ENCODE measurements at places on chromosomes 12 and 14.

DNA sequence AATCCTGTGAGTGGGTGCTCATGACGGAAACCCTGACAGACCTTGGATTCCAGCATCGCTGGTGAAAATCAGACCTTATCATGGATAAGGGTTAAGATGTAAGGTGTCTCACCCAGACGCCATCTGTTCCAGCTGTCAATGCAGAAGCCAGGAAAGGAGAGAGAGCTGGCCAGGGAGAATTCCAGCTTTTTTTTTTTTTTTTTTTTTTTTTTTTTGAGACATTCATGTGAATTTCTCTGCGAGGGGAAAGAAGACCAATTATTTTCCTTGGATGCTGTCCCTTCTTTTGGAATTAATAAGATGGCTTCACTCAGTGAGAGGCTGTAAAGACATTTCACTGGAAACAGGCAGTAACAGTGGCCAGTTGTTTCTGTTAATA, 1.8 kb downstream of the TRAF3 start:
- DNase-seq, result no peak

DNA sequence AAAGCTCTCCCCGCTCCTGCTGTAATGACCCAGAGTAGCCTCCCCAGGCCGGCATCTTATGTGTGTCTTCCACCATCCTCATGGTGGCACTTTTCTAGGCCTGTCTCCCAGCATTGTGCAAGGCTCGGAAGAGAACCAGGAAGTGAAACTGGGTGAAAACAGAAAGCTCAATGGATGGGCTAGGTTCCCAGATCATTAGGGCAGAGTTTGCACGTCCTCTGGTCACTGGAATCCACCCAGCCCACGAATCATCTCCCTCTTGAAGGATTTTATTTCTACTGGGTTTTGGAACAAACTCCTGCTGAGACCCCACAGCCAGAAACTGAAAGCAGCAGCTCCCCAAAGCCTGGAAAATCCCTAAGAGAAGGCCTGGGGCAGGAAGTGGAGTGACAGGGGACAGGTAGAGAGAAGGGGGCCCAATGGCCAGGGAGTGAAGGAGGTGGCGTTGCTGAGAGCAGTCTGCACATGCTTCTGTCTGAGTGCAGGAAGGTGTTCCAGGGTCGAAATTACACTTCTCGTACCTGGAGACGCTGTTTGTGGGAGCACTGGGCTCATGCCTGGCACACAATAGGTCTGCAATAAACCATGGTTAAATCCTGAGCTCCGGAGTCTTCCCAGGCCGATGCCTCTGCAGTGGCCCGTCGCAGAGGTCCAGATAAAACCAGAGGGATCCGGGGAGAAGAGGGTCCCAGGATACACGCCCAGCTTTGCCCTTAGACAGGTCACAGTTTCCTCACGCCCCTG, 15.6 kb downstream of the ACVRL1 start:
- no peak for DNase-seq

DNA sequence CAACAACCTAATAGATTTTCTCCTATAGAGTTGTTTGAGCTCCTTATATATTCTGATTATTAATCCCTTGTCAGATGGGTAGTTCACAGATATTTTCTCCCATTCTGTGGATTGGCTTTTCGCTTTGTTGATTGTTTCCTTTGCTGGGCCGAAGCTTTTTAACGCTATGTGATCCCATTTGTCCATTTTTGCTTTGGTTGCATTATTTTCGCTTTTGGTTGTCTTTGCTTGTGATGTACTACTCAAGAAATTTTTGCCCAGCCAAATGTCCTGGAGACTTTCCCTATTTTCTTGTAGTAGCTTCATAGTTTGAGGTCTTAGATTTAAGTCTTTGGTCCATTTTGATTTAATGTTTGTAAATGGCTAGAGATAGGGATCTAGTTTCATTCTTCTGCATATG, 258.4 kb upstream of the FAR2 start:
- no peak for DNase-seq

DNA sequence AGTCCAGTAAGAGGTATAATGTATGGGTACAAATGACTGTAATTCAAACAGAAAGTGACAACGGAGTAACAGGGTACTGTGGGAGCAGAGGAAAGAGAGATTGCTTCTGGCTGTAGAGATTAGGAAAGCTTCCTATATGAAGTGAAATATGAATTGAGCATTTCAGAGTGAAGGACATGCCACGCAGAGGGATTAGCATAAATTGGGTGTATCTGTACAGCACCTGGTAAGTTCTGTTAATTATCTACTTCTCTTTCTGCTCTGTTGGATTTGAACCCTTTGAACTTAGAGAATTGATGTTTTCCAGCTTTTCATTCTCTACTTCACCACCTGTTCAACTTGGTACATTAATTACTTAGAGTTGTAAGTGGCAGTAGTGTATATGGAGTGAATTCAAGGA, 8.8 kb downstream of the STK38L start:
- DNase-seq, result no peak

GRCh38 chr14:51129130-51129529, 34.2 kb upstream of the TRIM9 start:
- no peak for DNase-seq

DNA sequence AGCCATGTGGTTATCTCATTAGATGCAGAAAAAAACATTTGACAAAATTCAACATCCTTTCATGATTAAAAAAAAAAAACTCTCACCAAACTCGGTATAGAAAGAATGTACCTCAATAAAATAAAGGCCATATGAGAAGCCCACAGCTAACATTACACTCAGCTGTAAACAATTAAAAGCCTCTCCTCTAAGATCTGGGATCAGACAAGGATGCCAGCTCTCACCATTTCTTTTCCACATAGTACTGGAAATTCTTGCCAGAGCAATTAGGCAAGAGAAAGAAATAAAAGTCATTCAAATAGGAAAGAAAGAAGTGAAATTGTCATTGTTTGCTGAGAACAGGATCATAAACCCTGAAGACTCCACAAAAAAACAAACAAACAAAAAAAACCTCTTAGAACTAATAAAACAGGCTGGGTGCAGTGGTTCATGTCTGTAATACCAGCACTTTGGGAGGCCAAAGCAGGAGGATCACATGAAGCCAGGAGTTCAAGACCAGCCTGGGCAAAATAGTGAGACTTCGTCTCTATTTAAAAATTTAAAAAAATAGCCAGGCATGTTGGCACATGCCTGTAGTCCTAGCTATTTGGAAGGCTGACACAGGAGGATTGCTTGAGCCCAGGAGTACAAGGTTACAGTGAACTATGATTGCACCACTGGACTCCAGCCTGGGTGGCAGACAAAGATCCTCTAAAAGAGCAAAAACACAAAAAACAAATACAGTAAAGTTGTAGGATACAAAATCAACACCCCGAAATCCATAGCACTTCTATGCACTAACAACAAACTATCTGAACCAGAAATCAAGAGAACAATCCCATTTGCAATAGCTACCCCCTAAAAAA, 114.4 kb downstream of the FOXA1 start:
- no peak for DNase-seq

- DNase-seq, result no peak
These were observed 440.2 kb downstream of the ATP23 start for GRCh38 chr12:58381546-58381945.

DNA sequence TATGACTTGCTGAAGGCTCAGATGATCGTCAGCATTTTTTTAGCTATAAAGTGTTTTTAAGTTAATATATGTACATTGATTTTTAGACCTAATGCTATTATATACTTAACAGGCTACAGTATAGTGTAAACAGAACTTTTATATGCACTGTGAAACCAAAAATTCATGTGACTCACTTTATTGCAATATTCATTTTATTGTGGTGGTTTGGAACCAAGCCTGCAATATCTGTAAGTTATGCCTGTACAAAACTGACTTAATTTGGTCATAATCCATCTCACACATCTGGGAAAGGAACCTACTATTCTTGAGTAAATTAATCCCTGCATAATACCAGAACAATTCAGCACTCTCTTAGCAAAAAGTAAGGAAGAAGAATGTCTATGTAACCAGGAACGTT, 390.7 kb downstream of the SYT1 start:
- DNase-seq, result no peak

DNA sequence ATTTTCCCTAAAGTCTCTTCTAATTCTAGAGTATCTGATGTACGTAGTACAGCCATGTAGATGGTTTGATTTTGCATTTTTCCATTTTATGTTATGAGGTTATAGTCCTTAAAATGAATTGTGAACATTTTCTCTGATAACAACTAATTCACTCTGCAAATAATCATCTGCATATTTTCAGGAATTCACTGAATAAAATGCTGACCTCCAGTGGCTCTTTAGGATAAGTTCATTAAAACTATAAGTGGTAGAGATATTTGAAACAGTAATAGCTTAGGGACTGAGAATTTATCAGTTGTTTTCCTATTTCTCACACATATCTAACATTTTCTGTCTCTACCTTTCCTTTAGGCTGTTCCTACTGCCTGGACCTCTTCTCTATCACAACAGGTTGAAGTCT, 4.4 kb downstream of the MSRB3 start:
- no peak for DNase-seq

DNA sequence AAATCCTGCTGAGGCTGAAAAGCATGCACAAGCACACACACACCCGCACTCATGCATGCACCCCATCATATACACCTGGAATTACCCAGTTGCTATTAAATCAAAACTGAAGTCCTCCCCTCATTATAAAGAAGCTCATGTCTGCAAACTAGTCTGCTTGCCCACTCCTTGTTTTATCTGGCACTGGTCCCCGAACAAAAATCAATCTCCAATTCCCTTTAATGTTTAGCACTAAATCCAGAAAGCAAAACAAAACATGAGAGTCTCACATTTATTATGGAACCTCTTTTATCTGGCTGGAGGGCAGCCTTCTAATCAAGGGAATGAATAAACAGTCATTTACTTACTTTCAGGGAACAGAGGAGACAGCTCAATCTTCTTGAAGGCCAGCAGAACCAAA, 1093.4 kb upstream of the FLRT2 start:
- no peak for DNase-seq

DNA sequence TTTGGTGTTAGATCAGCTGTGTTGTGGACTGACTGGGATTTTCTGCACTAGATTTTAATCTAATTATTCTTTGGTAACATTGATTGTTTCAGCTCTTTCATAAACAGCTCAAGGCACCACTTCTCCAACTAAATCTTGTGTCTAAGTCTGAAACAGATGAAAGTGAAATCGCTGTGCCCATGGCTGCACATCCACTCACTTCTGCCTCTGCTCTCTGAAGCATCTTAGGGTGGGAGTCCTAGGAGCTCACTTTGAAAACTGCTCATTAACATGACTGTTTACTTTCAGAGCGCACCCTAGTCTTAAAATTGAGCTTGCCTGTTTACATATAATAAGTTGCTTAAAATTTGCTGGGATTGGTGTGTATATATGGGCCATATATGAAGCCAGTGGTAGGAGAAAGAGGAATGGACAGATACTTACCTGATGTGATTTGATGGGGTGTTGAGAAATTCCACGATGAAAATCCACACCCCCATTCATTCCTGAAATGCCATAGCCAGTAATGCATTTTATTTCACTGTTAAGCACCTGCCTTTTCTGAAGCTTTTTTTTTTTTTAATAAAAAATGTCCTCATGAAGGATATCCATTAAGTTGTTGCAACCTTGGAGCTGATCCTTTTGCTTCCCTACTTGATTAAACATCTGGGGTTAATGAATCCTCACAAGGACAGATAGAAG, 52.8 kb downstream of the PPFIBP1 start:
- no peak for DNase-seq

DNA sequence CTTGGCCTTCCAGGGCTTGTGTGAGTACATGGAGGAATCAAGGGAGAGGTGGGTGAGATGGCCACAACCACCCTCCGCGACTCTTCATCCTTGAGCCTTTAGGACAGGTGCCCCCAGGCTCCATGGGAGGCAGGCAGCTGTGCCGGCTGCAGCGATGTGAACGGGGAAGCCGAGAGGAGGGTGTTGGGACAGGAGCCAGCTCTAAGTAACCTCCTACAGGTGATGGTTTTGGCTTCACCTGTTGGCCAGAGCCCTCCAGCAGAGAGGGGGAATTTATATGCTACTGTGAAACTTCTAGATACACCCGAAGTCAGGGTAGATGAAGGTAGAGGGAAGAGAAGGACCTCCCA, 132.2 kb upstream of the HIF1A start:
- no peak for DNase-seq

DNA sequence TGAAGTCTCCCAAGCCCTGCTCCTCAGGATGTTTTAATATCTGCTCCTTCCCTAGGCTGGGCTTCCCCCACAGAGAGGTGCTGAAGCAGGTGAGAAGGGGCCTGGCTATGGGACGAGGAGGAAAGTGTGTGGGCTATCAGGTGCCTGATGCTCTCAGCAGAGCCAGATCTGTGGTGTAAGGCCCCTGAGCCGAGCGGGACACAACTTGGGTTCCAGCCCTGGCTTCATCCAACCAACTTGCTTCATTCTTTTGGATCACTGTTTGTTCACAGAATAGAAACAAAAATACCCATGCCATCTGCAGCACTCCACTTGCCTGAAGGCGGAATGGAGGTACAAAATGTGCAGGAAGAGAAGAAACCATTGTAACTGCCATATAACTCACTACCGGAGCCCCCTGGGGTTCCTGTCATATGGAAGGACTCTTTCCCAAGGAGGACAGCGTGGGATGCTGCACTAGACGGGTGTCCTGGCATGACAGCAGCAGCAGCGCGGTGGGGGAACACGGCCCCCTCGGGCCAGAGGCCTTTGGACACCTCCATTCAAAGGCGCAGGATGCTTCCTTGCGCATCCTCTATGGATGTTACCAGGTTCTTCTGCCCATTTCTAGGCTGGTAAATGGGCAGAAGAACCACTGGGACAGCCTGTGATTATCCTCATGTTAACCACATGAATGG, 95.8 kb downstream of the CRACR2A start:
- no peak for DNase-seq

DNA sequence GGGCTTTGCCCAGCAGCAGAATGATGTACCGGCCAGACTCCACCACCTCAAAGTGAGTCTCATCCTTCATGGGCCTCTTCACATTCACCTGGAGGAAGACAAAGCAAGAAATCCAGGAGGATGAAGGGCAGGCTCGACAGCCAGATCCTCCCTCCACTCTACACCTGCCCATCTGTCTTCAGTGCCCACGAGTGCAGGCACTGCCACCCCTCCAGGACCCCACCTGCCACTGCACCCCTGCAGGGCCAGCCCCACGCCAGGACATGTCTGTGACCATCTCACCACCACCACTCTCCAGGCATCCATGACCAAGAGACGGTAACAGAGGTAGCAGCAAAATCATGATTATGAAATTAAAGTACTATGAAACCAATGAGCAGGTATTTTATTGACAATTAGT, 84.3 kb upstream of the ANO2 start:
- no peak for DNase-seq

GRCh38 chr12:117872546-117873169, 96.1 kb downstream of the KSR2 start:
- DNase-seq, result no peak

GRCh38 chr14:74414403-74415114, 11.5 kb downstream of the SYNDIG1L start:
- DNase-seq, result no peak

DNA sequence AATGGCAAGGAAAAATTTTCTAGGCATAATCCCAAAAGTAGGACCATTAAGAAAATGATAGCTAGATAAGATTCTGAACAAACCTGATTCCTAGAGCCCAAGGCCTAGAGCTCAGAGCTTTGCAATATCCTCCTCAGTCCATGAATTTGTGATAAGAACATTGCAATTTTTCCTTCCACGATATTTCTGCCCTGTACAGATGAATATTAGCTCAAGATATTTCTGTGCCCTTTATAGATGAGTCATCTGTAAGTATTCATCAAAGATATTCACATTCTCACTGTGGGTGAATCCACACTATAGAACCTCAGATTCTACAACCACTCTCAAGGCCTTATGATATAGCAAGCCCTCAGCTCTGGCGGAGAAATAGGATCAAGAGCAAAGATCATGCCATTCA, 37.5 kb downstream of the EAPP start:
- no peak for DNase-seq
